ENCODE measurements at places on chromosomes 3 and 15.

DNA sequence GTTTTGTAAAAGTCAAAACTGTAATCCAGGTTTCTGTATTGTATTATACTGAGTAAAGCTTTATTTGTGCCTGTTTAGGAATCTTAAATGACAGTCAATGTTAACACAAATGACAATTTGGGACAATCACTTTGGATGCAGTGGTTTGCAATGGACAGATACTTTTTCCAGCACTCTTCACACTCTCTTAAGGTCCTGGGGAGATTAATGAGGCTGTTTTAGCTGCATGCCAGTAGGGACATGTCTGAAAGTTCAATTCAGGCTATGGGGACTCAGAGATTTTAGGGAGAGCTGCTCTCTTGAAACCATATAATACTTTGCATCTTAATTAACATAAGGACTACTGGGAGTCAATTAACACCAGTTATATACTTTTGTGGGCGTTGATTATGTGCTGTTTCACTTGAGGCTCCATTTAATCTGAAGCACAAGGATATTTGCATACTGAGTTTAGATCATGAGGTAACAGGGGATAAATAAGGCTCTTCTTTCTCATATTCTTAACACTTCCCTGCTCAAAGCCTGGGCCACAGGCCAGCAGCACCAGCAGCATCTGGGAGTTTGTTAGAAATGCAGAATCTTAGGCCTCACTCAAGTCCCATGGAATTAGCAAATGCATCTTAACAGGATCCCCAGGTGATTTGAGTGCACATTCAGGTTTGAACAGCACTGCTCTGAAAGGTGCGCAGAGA is 972.8 kb downstream of the PLOD2 start:
- no peak for DNase-seq

- DNase-seq = no peak
Observed at GRCh38 chr15:52100807-52101442, 11.7 kb downstream of the BCL2L10 start.

- DNase-seq = no peak
Observed at GRCh38 chr3:187737368-187738070, 7.7 kb downstream of the BCL6 start.

GRCh38 chr15:59276225-59277178 is 69.9 kb downstream of the LDHAL6B start:
- no peak for DNase-seq

- no peak for DNase-seq
Observed at GRCh38 chr3:193014902-193015301, 97.2 kb upstream of the MB21D2 start.

DNA sequence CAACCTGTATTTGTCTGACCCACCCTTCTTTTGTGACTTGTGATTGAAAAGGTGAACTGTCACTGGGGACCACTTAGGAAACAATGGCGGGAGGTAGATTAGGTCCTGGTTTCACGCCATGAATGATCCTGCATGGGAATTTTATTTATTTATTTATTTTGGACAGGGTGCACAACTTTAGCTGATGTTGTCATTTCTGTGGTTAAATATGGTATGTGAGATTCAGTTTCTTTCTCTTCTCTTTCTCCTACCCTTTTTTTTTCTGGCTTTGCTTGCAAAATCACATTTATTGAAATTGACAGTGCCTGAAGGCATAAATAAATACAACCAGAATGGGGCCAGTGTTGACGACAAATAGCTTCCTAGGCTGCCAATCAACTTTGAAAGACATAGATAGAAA is 18.0 kb upstream of the HTR3E start:
- no peak for DNase-seq

DNA sequence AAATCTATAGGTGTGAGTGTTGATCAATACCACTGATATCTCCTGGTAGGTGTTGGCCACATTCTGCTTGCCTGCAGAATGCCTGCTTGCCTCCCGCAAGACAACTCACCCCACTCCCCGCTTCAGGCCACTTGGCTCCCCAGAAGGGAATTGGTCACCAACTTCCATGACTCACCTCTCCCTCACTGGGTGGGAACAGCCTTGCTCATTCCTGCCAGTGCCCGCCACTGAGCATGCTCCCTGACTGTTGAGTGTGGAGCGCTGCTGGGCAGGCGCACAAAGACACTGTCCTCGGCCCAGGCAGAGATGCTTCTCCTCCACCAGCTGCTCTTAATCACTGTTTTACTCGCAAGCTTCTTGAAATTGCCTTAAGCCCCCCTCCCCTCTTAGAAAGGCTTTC is 57.3 kb upstream of the PPP2R3A start:
- no peak for DNase-seq

DNA sequence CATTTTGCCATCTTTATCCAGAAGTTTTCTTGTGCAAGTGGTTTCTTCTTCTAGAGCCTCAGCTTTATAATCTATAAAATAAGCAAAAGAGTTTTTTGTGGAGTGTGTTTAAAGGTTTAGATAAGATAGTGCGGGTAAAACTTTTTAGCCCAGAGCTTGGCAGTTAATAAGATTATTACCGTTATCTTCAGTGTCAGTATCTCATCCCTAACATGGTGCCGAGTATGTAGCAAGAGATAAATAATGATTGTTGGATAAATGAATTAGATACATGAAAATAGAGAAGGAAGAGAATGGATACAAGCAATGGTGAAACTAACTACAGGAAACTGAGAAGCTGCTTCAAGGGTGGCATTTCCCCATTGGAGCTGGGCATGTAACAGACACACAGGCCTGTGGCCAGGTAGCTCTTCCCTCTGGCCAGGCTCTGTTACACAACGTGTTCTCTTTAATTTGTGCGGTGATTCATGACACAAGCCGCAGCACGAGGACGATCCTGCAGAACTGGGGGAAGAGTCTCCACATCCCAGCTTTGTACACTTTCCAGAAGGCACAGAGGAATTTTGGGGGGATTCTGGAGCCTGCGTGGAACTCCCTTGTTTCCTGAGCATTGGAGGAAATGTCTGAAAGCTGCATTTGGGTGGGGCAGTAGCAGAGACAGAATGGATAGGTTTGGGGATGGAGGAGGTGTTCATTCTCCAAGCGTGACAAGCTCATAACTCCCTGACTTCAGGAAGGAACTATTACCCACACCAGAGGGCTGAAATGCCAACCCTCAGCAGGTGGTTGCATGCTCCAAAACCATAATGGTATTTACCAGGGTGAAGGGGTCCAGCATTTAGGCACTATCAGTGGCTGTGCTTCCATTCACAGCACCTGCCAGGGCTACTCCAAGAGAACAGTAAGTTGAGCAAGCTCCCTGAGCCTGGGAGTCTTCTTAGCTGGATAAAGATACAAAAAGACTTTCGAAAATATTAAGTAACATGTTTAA is 14.2 kb upstream of the ST6GAL1 start:
- no peak for DNase-seq

GRCh38 chr3:195035345-195036202 is 235.4 kb downstream of the XXYLT1 start:
- DNase-seq = no peak

- DNase-seq = no peak
Observed at GRCh38 chr15:76065245-76065644, 5.5 kb downstream of the TMEM266 start.

GRCh38 chr3:49016414-49017228 is 1.8 kb downstream of the DALRD3 start:
- DNase-seq = no peak

DNA sequence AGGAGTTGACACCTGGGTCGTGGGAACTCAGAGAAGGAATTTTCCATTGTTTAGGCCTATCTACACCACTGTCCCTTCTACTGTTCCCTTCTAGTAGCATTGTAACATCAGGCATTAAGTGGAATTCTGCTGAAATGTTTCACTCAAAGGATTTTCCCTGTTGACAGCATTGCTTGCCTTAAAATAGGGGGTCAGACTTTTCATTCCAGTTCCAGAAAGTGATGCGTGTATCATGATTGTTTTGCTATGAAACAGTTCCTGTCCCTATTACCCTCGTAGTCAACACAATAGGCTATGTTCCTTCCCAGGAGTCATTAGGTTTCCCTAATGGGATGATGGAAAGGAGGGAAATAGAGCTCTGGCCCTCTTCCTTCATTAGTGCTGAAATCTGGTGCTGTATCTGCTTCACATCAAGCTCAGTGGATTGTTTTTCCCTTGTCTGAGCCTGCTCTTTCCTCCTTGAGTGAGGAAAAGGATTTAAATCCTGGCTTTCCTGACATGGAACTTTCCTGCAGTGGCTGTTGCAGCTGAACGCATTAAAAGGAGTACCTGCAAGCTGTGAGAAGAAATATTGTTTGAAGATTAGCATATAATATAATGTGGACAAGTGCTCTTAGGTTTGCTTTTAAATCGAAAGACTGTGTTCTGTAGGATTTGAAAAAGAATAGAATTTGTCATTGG is 195.9 kb downstream of the KLHL25 start:
- DNase-seq = no peak

GRCh38 chr15:35691891-35692867 is 146.2 kb upstream of the DPH6 start:
- no peak for DNase-seq

DNA sequence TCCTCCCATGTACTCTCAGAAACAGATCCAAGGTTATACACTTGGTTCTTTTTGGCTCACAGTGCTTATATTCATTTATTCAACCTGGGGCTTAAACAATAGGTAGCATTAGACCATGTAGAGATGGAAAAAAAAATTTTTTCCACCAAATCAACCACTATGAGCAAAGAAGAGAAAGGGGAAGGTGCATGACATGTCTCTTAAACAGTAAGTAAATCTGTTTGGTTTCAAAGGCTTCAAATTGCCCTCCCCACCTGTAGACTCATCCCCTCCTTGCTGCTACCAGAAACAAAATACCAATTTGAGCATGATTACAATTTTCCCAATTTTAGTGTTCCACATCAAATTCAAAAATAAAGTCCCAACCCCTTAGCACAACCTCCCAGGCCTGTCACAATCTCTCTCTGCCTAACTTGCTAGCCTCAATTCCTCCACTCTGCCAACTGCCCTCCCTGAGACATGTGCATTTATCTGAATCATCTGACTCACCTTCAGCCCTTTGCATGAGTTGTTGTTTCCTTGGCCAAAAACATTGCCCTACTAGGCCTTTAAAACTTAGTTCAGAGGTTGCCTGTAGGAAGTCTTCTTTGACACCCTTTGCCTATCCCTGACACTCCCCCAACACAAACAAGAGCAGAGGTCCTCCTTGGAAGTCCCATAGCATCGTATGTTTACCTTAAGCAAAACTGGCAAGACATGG is 30.3 kb upstream of the TSC22D2 start:
- no peak for DNase-seq

DNA sequence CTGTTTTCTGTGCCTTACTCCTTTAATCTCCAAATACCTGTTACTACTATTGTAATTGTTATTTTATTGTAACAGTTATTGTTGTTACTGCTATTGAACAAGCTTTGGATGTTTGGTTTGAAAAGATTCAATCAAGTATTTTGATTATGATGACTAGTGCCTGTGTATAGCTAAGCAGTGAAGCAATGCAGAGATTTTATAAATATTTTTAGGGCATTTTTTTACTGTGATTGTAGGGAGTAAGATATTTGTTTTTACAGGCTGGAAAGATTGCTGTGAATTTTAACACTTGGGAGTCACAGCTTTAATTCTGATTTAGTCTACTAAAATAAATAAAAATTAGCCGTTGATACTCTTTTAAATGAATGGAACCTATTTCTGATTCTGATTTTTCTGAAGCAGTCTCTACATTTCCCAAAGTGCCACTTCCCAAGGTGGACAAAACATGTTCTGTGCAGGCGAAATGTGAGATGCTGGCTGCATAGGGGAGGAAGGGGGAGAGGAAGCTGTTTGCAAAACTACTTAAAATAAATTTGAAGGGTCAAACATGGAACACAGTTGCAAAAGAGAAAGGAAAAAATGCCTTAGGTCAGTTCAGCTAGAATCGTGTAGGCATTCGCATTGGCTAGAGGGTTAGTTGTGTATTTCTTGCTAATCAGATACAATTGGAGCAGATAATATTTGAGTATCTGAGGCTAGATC is 25.7 kb downstream of the EEFSEC start:
- no peak for DNase-seq

- DNase-seq = no peak
Observed at GRCh38 chr3:23004971-23005370, 198.2 kb upstream of the UBE2E2 start.

DNA sequence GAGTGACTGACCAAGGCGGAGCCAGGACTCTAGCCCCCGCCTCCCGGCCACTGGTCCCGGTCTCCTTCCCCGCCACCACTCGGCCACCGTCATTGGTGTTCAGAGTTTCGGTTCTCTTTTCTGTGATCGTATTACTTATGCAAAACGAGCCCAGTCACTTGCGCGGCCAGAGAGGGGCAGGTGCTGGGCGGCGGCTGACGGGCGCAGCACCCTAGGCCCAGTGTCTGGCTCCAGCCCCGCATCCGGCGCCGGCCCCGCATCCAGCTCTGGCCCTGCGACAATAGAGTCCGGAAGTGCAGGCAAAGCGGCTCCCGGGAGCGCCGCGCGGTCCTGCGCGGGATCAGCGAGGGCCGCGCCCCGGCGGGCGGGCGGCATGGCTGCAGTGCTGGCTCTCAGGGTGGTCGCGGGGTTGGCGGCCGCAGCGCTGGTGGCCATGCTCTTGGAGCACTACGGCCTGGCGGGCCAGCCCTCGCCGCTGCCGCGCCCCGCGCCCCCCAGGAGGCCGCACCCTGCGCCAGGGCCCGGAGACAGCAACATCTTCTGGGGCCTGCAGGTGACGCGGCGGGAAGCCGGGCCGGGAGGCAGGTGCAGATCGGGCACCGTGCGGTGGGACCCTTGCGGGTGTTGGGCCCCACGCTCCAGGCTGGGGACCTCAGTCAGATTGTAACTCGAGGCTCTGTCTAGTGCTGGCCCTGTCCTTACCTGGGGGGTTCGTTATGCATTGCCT is at the start of gene TMEM62:
Gene TMEM62, plus strand, starts transcription at position 157 of the 727 bp plus-strand sequence. Its CDS starts 217 bp downstream, at position 374.
- no peak for DNase-seq

- no peak for DNase-seq
Observed at GRCh38 chr3:123759311-123759710, 124.8 kb downstream of the MYLK start.

GRCh38 chr15:55552926-55553325 is 35.2 kb downstream of the PYGO1 start:
- DNase-seq = no peak

- no peak for DNase-seq
Observed at GRCh38 chr3:193439423-193439822, 60.9 kb upstream of the ATP13A5 start.

GRCh38 chr15:49308686-49309085 is 114.4 kb upstream of the FGF7 start:
- no peak for DNase-seq

- DNase-seq = no peak
Observed at GRCh38 chr15:80183886-80184285, 31.1 kb downstream of the FAH start.

GRCh38 chr15:64247906-64248541 is 85.2 kb upstream of the PPIB start:
- DNase-seq = no peak

DNA sequence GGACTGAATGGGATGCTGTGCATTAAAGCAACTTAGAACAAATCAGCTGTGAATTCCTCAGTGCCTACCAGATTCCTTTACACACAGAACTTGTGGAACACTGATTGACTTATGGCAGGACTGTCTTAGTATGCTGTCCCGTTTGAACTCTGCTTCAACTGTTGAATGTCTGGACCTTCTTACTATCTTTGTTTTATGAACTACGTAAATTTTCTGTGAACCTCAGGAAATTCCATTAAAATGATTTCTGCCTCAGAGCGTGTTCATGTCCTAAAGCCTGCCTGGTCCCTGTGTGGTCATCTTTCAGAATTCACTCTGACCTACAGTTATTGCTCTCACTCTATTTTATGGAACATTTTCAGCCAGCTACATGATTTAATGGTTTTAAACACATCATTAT is 29.4 kb upstream of the FBN1 start:
- DNase-seq = no peak

All from NCI-H187 treated with DMSO at 0.1 percent for 48 hours (cell line).